ENCODE measurements at places on chromosomes 5 and 9.

DNA sequence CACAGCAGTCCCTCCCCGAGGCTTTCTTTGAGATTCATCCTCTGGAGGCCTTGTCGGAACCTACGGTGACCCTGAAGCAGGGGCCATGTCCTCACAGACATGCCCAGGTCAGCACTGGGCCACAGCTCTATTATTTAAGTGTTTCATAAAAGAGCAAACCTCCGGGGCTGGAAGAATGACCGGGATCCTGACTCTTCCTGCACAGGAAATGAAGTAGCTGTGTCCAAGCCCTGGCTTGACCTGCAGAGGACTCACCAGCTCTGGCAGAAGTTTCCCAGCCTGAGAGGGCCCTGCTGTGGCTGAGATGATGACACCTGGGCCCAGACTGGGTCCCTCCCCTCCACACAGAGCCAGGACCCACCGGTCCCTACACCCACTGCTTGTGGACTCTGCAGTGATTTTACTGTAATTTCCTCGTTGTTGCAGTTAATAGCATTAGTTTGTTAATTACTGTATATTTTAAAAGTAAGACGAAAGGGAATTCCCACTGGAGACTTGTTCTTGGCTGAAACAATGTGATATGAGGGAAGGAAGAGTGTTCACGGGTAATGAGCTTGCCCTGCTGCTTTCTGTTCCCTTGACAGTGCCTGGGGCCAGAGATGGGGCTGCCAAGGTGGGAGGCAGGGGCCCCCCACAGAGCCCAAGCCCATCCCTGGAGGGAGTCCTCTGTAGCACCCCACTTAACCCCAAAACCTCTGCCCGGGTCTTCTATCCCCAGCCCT lies 72.2 kb downstream of the PCDH1 start:
- DNase-seq = no peak

DNA sequence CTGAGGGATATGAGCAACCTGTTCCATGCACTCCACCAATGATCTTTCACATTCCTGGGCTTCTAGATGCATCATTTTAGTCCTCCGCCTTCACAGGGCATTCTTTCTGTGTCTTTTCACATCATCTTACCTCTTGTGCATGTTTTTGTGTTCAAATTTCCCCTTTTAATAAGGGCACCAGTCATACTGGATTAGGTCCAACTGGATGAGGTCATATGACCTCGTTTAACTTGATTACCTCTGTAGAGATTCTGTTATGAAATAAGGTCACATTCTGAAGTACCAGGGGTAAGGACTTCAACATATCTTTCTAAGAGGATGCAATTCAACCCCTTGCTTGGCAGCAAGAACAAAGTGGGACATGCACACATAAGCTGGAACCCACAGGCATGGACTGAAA lies 335.3 kb upstream of the TLE4 start:
- no peak for DNase-seq

DNA sequence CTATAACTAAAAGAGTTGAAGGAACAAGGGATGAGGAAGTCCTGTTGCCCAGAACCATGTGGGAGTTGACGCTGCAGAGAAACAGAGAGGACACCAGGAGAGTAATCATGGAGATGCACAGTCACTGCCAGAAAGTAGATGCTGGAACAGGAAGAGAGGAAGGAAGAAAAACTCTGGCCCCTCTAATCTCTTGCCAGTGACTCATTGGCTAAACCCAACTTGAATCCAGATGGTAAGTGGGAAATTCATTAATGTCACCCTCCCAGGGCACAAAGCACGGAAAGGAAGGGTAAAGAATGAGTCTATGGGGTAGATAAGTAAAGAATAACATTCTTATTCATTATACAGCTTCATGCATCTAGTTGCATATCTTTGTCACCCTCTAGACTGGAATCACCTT lies 631.9 kb downstream of the PRELID2 start:
- DNase-seq = no peak

GRCh38 chr9:69585571-69585970 lies 86.6 kb downstream of the APBA1 start:
- no peak for DNase-seq

- DNase-seq = no peak
These were observed 23.3 kb downstream of the DCANP1 start for GRCh38 chr5:135423846-135424168.

DNA sequence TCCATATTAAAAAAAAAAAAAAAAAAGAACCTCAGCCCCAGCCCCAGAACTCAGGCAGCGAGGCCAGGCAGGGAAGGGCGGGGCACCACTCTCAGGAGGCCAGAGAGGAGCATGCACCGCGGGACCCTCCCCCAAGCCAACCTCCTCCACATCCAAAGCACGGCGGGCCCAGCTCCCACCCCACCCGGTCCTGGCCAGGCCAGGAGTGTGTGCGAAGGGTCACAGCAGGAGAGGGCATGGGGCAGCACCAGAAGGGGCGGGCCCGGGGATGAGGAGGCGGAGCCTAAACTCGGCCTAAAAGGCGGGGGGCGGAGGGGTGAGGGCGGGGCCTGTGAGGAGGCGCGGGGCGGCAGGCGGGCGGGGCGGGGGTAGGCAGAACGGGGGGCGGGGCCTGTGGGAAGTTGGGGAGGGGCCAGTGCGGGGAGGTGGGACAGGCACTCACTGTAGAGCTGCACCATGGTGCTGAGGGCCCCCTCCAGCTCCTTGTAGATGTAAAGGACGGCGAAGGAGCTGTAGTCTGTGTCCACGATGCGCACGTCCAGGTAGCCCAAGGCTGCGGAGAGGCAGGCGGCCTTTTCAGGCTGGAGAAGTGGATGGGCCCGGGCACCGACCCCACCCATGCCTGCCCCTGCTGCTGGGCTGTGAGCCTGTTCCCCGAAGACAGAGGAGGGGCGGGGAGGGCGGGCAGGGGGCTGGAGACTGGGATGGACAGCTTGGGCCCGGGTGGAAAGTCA lies 1.2 kb downstream of the LCN15 start:
- no peak for DNase-seq

- no peak for DNase-seq
These were observed 84.8 kb downstream of the MVB12B start for GRCh38 chr9:126411225-126411947.

DNA sequence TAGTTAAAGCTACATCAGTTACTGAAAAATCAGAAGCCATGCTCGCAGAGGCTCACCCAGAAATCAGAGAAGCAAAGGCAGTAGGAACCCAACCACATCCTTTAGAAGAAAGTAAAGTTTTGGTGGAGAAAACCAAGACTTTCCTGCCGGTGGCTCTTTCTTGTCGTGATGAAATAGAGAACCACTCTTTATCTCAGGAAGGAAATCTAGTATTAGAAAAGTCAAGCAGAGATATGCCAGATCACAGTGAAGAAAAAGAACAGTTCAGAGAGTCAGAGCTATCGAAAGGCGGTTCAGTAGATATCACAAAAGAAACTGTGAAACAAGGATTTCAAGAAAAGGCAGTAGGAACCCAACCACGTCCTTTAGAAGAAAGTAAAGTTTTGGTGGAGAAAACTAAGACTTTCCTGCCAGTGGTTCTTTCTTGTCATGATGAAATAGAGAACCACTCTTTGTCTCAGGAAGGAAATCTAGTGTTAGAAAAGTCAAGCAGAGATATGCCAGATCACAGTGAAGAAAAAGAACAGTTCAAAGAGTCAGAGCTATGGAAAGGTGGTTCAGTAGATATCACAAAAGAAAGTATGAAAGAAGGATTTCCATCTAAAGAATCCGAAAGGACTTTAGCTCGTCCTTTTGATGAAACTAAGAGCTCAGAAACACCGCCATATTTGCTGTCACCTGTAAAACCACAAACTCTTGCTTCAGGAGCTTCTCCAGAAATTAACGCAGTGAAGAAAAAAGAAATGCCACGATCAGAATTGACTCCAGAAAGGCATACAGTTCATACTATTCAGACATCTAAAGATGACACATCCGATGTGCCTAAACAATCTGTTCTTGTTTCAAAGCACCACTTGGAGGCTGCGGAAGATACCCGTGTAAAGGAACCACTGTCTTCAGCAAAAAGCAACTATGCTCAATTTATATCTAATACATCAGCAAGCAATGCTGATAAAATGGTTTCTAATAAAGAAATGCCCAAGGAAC lies 47.2 kb downstream of the CMYA5 start:
- DNase-seq = no peak

DNA sequence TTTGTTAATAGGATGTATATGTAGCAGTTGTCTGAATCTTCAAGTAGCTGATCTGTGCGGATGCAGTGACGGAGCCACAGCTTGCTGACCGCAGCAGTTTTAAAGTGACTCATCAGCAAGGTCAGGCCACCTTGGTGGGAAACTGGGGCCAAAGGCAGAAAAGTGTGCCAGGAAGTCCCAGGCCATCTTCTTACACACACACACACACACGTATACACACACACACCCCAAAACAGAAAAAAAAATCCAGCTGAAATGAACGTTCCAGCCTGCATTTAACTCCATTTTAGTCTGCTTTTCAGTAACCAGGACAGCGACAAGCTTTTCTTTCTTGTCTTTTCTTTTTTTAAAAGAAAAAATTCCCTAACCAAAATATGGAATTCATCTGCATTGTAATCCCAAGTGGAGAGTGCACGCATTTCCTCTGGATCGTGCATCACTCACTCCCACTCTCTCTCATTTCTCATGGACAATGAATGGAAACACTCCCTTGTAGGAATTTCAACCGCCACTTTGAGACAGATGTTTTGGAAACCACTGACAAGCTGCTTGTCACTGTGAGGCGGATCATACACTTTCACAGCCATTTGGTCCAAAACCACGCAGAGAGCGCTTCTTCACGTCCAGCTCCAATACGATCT lies 103.9 kb downstream of the LHFPL2 start:
- peak; percentile 48 for DNase-seq

- no peak for DNase-seq
These were observed 39.4 kb upstream of the RPL26L1 start for GRCh38 chr5:172919525-172920446.

DNA sequence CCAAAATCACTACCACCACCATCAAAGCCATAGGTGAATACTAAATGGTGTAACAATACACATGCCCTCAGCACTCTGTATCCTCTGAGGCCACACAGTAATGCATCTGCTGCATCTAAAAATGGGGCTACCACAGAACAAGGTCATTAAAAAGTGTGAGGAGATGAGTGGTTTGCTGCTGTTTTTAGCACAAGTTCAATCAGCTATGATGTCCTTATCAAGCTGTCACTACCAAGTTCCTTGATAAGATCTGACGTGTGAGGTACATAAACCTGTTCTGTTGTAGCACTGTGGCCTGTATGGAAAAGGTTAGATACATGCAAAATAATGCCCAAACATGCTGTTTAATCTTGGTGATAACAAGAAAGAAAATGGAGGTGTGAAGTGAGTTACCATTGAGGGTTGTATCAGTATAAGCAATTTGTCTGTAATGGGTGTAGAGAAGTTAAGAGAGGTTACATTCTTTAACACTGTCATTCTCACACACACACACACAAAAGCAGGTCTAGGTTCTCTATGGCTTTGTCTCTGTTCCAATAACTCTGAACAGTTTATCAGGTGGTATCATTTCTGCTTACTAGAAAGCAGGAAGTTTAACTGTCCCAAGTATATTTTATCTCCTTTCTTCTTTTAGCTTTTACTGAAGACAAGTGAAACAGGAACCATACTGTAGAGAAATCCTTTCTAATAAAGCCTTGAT lies 252.9 kb downstream of the CWC27 start:
- DNase-seq = no peak

DNA sequence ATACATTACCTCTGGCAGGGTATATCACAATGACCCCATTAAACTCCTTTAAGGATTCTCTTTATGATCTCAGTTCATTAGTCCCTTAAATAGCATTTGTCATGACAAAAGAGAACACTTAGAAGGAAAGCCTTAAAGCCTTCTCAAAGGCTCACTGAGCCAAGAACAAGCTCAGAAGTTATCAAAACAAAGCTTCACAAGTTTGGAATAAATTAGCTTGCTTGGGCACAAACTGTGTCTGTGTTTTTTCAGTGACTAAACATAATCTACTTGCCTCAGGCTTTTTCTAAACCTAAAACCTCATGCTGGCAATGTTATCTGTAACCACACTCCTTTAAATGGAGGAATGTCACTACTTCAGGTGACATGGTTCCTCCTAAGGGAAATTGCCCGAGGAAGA lies 1114.9 kb upstream of the C9orf72 start:
- no peak for DNase-seq

DNA sequence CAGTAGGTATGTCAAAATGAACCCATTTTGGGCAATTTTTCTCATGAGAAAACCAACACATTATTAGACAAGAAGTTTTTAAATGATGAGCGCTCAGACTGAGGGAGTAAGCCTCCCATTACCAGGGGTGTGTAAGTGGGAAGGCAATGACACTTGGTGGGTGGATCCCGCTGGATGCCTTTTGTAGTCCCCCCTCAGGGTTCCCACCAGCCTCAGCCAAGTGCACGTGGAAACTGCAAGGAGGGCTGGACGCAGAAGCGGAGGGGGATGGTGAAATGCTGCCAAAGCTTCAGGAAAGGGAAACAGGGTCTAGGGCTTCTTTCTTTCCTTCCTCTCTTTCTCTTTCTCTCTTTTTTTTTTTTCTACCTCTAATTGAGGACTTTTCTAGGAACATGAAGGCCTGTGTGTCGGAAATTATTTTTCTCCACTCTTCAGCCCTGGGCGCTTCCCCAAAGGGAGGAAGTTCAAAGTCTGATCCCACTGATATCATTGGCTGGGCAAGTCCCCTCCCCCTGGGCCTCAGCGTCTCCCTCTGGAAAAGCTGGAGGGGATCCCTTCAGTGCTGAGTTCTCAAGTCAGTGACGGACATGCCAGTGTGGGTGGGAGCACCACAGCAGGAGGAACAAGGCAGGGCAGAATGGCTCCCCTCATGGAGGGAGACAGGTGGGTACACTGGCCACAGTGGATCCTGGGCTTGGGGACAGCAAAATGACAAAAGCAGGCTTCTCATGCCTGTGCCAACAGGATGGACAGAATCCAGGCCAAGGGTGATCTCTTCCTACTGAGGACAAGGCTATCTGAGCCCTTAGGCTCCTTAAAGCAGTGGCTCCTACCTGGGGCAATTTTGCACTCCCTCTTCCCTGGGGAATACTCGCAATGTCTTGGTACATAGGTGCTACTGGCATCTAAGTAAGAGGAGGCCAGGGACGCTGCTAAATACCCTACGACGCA lies 23.9 kb upstream of the SLC25A51 start:
- no peak for DNase-seq

- no peak for DNase-seq
These were observed 57.0 kb downstream of the COL15A1 start for GRCh38 chr9:99000476-99001395.

GRCh38 chr9:87831159-87831558 lies 51.5 kb upstream of the SPATA31E1 start:
- no peak for DNase-seq

DNA sequence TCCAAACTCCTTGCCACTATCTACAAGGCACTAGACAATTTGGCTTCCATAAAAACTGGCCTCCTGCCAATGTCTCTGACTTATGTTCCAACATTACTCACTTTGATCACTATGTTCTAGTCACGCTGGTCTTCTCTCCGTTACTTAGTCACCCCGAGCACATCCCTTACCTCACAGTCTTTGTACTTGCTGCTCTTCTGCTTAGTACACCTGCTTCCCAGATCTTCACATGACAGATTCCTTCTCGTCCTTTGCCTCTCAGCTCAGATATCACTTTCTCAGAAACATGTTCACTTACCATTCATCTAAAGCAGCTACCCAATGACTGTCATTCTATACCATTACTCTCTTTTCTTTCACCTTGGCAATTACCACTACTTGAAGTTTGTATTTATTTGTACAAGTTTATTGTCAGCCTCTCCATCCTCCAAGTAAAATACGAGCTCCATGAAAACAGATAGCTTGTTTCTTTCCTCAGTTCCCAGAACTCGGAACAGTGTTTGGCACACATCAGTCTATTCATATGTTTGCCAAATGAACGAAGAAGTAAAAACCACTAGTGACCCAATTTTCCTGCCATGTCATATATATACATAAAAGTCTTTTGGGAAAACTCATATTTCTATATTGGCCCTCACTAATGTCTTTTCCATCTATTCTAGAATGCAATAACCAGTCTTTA lies 5.9 kb upstream of the SLC22A5 start:
- peak; percentile 61 for DNase-seq

Measured in BJ (cell line).